ENCODE measurements at places on chromosomes 2 and 18.

- no peak for DNase-seq
Measured at GRCh38 chr18:61912476-61912875, 19.7 kb upstream of the RNF152 start.

DNA sequence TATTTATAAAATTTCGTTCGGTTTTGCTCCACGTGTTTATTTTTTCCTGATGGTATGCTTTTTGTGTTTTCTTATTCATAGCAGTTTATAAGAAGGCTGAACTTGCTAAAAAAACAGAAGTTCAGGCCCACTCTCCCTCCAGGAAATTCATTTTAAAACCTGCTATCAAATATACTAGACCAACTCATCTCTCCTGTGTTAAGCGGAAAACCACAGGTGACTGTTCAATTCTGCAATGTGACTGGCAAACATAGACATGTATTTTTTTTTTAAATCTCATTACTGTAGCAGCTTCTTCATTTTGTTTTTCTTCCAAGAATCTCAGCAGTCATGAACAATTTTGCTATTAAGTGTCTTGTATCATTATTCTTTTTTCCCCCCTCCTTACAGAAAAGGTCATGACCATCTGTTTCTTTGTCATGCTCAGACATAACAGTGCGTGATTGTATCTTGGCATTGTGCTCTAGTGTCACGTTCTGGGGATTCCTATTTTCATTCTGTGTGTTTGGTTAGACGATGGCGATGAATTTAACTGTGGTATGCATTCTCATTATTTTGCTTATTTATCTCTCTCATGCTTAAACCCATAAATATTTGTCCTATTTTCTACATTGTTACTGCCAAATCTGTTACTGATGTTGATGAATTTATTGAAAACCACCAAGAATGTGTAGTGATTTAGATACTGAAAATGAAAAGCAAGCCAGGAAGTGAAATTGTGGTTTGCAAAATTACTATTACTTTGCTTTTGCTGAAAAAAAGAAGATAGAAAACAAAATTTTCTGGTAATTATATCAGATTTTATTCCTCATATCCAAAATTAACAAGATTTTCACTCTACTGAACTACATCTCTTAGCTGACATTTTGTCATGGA lies 74.6 kb upstream of the UNC80 start:
- peak; percentile 4 for DNase-seq

GRCh38 chr18:11649839-11650238 lies 39.2 kb upstream of the GNAL start:
- no peak for DNase-seq

DNA sequence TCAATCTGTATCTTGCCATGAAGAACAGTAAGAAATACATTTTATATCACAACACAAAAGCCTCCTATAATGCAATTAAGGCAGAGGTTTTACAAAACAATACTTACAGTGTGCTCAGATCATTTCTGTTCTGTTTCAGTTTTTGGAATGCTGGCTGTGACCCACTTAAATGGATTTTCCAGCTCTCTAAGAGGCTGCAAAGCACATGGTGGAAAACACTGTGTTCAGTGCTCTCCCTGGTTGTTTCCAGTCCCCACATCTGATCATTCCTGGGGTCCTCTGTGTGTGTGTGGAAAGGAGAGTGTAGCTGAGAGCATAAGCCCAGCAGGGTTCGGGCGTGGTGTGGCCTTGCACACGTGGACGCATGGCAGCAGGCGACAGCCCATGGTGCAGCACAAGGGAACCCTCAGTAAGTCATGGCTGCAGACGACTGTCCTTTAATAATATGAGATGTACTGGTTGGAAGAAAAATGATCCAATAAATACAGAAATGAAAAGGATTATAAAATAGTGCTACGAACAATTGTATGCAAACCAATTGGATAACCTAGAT lies 95.6 kb downstream of the FAM210A start:
- no peak for DNase-seq

Data from GM19239 (cell line).